Myometrial cell (primary cell): ENCODE measurements at places on chromosomes 5 and 9. TPM values are rescaled to one million over a fixed set of nuclear protein-coding genes. Genes with fewer than 3 reads are reported as not detected.

The OBP2B gene
- not detected in 2 replicates for total RNA-seq

The OR1Q1 gene
- total RNA-seq: not detected in 2 replicates

The KCNMB1 gene
- total RNA-seq: not detected in 2 replicates

The CAPSL gene
- not detected in 2 replicates for total RNA-seq

The KLHL9 gene
- 22.5 and 29.8 TPM in 2 replicates for total RNA-seq

The SLC38A9 gene
- total RNA-seq: 12.7 and 15.6 TPM in 2 replicates

The MAMDC4 gene
- total RNA-seq: 0.71 and 1.4 TPM in 2 replicates

The NKD2 gene
- total RNA-seq: not detected in 2 replicates

The SLC34A3 gene
- not detected in 2 replicates for total RNA-seq

The PAEP gene
- not detected in 2 replicates for total RNA-seq

The TEK gene
- total RNA-seq: 2.3 and 2.6 TPM in 2 replicates

The PCDHGA1 gene
- 0.29 TPM in 1 of 2 replicates, not detected in the other for total RNA-seq

The SLIT3 gene
- not detected in 2 replicates for total RNA-seq

The ALDH7A1 gene
- total RNA-seq: 20.8 and 22.9 TPM in 2 replicates

The WDR38 gene
- not detected in 2 replicates for total RNA-seq

The GDNF gene
- not detected in 2 replicates for total RNA-seq

The AK6 gene
- 17.0 and 31.4 TPM in 2 replicates for total RNA-seq

The PCDHA8 gene
- total RNA-seq: not detected in 2 replicates

The TSPAN17 gene
- total RNA-seq: 34.0 and 39.3 TPM in 2 replicates

The SLCO4C1 gene
- not detected in 2 replicates for total RNA-seq

The STKLD1 gene
- 0.18 and 1.7 TPM in 2 replicates for total RNA-seq

The HMCN2 gene
- not detected in 2 replicates for total RNA-seq

The TMC1 gene
- total RNA-seq: not detected in 2 replicates

The SEMA5A gene
- total RNA-seq: 2.1 and 5.8 TPM in 2 replicates

The SH3TC2 gene
- 1.2 and 1.4 TPM in 2 replicates for total RNA-seq

The SLC25A46 gene
- 61.7 and 66.6 TPM in 2 replicates for total RNA-seq

The DRD1 gene
- not detected in 2 replicates for total RNA-seq

The PCDHA11 gene
- total RNA-seq: not detected in 2 replicates

The HTR4 gene
- total RNA-seq: not detected in 2 replicates

The SEMA4D gene
- under 0.01 and 0.18 TPM in 2 replicates for total RNA-seq

The CCL28 gene
- 0.71 and 0.86 TPM in 2 replicates for total RNA-seq

The PCDHGA6 gene
- total RNA-seq: 0.86 and 1.4 TPM in 2 replicates

The ADAMTS2 gene
- 30.8 and 34.4 TPM in 2 replicates for total RNA-seq

The SMIM33 gene
- total RNA-seq: not detected in 2 replicates

The PCDHGC3 gene
- total RNA-seq: 38.6 TPM in 2 replicates

The PSIP1 gene
- total RNA-seq: 29.4 and 36.2 TPM in 2 replicates

The PCDHA7 gene
- 0.71 TPM in 1 of 2 replicates, not detected in the other for total RNA-seq

The TOR4A gene
- 51.3 and 58.7 TPM in 2 replicates for total RNA-seq

The IL33 gene
- total RNA-seq: 22.5 and 29.1 TPM in 2 replicates

The TRIP13 gene
- total RNA-seq: 48.1 and 51.9 TPM in 2 replicates

The CCDC183 gene
- under 0.01 TPM in 1 of 2 replicates, not detected in the other for total RNA-seq

The HBEGF gene
- total RNA-seq: 6.9 and 16.7 TPM in 2 replicates

The TAF11L10 gene
- not detected in 2 replicates for total RNA-seq

The CAMK4 gene
- 5.2 and 10.5 TPM in 2 replicates for total RNA-seq

The DMRT3 gene
- not detected in 2 replicates for total RNA-seq

The LCN2 gene
- total RNA-seq: not detected in 2 replicates

The NR2F1-AS1 gene
- total RNA-seq: 11.2 and 12.1 TPM in 2 replicates

The ROPN1L gene
- 1.8 TPM in 1 of 2 replicates, not detected in the other for total RNA-seq

The IL3 gene
- not detected in 2 replicates for total RNA-seq

The CDH6 gene
- 0.29 and 2.1 TPM in 2 replicates for total RNA-seq
